ENCODE measurements at places on chromosomes 1 and 21.

- peak; percentile 23 for DNase-seq
These were observed 11.6 kb downstream of the TINAGL1 start for GRCh38 chr1:31587720-31588423.

DNA sequence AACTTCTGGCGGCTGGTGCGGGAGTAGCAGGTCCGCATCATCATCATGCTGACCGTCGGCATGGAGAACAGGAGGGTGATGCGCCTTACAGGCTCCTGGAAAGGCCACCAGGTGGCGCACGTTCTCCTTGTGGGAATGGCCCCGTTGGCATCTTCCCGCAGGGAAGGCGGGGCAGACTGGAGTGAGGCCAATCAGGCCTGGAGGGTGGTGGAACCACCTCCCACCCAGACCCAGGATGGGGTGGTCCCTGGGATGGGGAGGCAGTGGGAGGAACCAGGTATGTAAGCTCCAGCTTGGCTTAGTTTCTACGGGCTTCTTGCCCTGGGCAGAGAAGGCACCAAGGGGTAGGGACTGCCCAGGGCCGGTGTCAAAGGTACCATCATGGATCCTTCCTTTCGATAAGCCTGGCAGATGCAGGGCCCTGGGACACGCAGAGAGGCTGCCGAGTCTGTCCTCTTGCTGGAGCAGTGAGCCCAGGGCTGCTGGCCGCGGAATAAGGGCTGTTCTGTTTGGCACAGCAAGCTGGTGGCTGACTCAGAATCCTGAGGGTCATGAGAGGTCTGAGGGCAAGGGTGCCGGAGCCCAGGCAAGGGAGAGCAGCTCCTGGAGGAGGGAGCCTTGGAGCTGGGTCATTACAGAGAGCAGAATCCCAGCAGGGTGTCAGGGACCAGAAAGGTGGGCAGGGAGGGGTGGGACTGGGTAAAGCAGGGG, 8.7 kb upstream of the LGR6 start:
- peak; percentile 73 for DNase-seq

DNA sequence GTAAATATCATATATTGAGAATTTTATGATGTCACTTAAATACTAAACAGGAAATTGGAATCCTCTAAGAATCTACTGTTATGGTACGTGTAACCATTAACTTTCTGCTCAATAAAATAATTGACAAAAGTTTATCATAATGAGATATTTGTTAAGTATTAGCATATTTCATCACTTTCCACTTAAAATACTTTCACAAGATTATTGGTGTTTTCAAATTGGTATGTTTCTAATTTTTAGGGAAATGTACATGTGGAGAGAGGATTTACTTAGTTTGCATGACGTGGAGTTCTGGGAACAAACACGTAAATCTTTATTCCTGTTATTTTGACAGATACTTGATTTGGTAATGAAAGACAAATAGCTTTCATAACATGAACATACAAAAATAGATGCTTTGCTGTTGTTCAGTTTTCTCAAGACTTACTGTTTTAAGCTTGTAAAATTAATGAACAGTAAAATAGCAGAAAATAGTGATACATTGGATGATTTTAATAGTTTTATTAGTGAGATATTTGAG, 1.6 kb downstream of the SRSF11 start:
- no peak for DNase-seq

GRCh38 chr1:52567943-52568342, 15.1 kb upstream of the TUT4 start:
- DNase-seq, result no peak

GRCh38 chr1:5832916-5833895, 159.0 kb downstream of the NPHP4 start:
- no peak for DNase-seq

- no peak for DNase-seq
These were observed 153.9 kb downstream of the GRIK3 start for GRCh38 chr1:36880155-36881067.

GRCh38 chr1:7885513-7886404, 32.9 kb upstream of the UTS2 start:
- DNase-seq, result peak; percentile 3

DNA sequence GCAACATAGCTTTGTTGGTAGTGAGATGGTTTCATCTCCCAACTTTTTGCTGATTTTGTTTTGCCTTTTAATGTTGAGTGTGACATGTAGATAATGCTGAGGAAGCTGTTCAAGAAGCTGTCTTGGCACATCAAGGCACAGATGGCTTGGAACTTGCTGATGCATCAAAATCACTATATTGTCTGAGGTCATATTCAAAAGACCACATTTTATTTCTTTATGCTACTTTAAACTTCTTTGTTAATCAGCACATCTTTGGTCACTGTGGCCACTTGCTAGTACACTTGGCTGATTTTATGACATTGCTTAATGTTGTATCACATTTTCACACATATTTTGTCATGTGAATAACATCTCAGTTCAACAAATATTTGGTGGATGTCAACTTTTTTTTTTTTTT, 87.1 kb upstream of the BCL10 start:
- DNase-seq, result no peak

- DNase-seq, result no peak
These were observed 133.7 kb upstream of the COL6A1 start for GRCh38 chr21:45847870-45848269.

DNA sequence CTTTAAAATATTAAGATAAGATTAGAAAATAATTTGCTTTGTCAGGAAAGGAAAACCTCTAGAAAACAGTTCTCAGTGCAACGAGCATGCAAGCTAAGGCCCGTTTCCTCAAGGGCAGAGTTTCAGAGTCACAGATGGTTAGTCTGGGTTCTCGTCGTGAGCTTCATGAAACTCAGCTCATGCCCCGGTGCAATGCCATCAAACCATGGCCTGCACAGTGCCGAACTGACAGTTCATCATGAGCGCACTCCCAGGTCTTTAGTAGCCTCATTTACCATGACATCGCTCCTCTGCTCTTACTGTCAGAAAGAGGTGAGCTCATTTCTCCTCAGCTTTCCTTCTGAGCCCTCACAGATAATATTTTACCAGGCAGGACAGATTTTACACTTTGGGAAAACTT, 319.2 kb downstream of the NTNG1 start:
- DNase-seq, result no peak

Data from stimulated activated CD4-positive, alpha-beta T cell treated with anti-CD3 and anti-CD28 coated beads, TNF-alpha, amount 100 ng/mL, for 48 hours (primary cell).